NCI-H1417 (cell line): ENCODE measurements at places on chromosomes 5 and 9.
A peak's percentile ranks its signal among the peaks of the same experiment; 100 is the strongest.

DNA sequence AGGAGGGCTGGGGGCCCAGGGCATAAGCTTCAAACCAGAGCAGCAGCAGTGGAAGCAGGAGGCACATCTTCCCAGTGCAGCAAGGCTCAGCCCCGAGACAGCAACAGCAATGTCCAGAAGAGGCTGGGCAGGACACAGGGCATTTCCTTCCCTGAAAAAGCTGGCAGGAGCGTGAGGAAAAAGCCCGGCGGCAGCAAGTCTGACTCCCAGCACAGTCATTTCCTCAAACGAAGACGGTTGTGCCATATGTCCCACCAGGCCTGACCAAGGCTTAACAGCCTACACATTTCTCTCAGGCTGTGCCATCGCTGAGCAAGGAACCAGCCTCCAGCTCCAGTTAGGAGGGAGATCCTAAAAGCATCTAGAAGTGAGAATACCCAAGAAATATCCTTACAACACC, 74.5 kb downstream of the APTX start:
- no peak for DNase-seq

DNA sequence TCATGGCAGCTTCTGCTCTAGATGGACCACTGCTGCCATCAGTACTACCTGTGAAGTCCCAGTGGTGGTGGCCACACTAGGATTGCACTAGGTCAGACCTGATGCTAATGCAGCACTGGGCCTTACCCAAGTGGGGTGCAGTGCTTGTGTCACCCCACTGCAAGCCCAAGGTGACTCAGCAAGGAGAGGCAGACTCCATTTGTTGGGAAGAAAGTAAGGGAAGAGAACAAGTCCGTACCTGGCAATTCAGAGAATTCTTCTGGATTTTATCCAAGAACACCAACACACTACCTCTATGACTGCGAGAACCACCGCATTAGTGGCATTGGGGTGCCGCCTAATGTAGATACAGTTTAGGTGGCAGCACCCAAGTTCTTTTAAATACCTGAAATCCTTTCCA, 34.0 kb upstream of the TYRP1 start:
- no peak for DNase-seq

DNA sequence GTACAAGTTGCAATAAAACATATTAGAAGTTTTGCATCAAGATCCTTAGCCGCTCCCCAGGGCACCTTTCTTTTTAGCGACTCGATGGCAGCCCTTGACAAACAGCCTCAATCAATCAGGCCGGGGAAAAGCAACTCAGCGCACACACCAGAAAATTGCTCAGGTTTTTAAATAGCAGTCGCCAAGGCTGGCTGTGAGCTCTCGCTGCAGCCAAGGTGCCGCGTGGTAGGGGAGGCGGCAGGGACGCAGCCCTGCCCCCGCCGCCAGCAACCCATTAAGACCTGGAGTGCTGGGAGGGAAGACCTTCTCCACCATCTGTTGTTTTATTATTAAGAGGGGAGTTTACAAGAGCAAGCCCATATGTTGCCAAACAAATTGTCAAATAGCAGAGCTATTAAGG, 22.6 kb downstream of the ASS1 start:
- peak; percentile 85 for DNase-seq

DNA sequence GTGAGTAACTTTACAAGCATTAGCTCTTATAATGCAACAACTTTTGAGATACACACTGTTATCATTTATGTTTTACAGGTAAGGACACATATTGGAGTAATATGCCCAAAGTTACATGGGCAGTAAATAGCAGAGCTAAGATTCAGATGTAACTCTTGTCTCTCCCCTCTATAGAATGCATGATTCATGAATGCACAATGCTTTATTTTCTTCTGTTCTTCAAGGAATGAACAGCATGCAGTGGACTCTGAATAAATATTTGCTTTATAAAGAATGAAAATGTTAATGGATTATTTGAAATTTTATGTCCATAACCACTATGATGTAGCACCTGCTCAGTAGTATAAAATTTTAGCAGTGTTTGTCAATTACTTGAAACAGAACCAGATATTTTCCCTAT, 629.5 kb downstream of the KCTD16 start:
- no peak for DNase-seq
